GM12878 (cell line): ENCODE measurements at places on chromosomes 2 and 18. TPM values are rescaled to one million over a fixed set of nuclear protein-coding genes. Genes with fewer than 3 reads are reported as not detected.

The PDE1A gene
- not detected in 2 replicates for polyA plus RNA-seq

The ZSWIM2 gene
- not detected in 2 replicates for polyA plus RNA-seq

The CFAP221 gene
- polyA plus RNA-seq: not detected in 2 replicates

The RAX gene
- not detected in 2 replicates for polyA plus RNA-seq

The ALLC gene
- not detected in 2 replicates for polyA plus RNA-seq

The FBLN7 gene
- not detected in 2 replicates for polyA plus RNA-seq

The ACMSD gene
- polyA plus RNA-seq: not detected in 2 replicates

The CYRIA gene
- 9.8 and 13.1 TPM in 2 replicates for polyA plus RNA-seq

The VWC2L gene
- polyA plus RNA-seq: not detected in 2 replicates

The CPS1 gene
- polyA plus RNA-seq: 0.32 and 0.49 TPM in 2 replicates

The ATL2 gene
- 32.5 and 33.2 TPM in 2 replicates for polyA plus RNA-seq

The CRACDL gene
- polyA plus RNA-seq: 0.06 and 0.12 TPM in 2 replicates

The C18orf63 gene
- not detected in 2 replicates for polyA plus RNA-seq

The CD226 gene
- 22.7 and 26.8 TPM in 2 replicates for polyA plus RNA-seq

The SLC11A1 gene
- 0.15 and 0.19 TPM in 2 replicates for polyA plus RNA-seq

The CRYGB gene
- polyA plus RNA-seq: not detected in 2 replicates

The ITGB6 gene
- not detected in 2 replicates for polyA plus RNA-seq

The NYAP2 gene
- not detected in 2 replicates for polyA plus RNA-seq

The KCNK3 gene
- not detected in 2 replicates for polyA plus RNA-seq

The TGFA gene
- not detected in 2 replicates for polyA plus RNA-seq

The ELOA2 gene
- polyA plus RNA-seq: not detected in 2 replicates

The C18orf54 gene
- polyA plus RNA-seq: 6.9 and 7.4 TPM in 2 replicates

The C2orf72 gene
- polyA plus RNA-seq: not detected in 2 replicates

The IL1R1 gene
- polyA plus RNA-seq: 0.28 and 0.62 TPM in 2 replicates

The ACSL3 gene
- 58.2 and 58.8 TPM in 2 replicates for polyA plus RNA-seq

The CFC1 gene
- polyA plus RNA-seq: not detected in 2 replicates

The TRIB2 gene
- 3.9 and 5.0 TPM in 2 replicates for polyA plus RNA-seq

The GPC1 gene
- polyA plus RNA-seq: 0.18 and 0.48 TPM in 2 replicates

The LPIN2 gene
- polyA plus RNA-seq: 8.6 and 12.0 TPM in 2 replicates

The SS18 gene
- polyA plus RNA-seq: 58.4 and 67.1 TPM in 2 replicates

The CELF4 gene
- not detected in 2 replicates for polyA plus RNA-seq

The GPR35 gene
- 0.22 and 0.32 TPM in 2 replicates for polyA plus RNA-seq

The OLA1 gene
- 218 and 235 TPM in 2 replicates for polyA plus RNA-seq

The ZCCHC2 gene
- 2.1 and 2.8 TPM in 2 replicates for polyA plus RNA-seq

The SATB2 gene
- polyA plus RNA-seq: not detected in 2 replicates
